Osteoblast (primary cell): ENCODE measurements at places on chromosomes 4 and X. TPM values are rescaled to one million over a fixed set of nuclear protein-coding genes. Genes with fewer than 3 reads are reported as not detected.
A peak's percentile ranks its signal among the peaks of the same experiment; 100 is the strongest.

GRCh38 chr4:73603854-73604584 is 16.2 kb downstream of the RASSF6 start:
- DNase-seq = no peak

- DNase-seq = no peak
These were observed 36.4 kb downstream of the TMEM154 start for GRCh38 chr4:152643153-152644035.

DNA sequence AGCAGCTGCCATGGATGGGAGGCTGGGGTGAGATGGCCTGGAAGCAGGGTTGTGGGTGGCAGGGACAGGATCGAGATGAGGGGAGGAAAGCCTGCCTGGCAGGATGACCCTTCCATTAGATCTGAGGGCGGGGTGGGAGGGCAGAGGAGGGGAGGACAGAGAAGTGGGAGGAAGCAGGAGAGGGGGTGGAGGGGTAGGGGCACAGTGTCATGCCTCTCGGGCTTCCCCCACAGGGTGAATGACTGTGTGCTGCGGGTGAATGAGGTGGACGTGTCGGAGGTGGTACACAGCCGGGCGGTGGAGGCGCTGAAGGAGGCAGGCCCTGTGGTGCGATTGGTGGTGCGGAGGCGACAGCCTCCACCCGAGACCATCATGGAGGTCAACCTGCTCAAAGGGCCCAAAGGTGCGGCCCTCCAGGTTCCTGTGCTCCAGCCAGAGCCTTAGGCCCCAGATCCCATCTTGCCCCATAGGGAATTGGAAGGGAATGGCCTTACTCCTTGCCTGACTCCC is 4.9 kb downstream of the DLG3 start:
- peak; percentile 73 for DNase-seq

- DNase-seq = no peak
These were observed 67.7 kb upstream of the SRD5A3 start for GRCh38 chr4:55278316-55278715.

GRCh38 chr4:55928846-55929245 is 19.9 kb upstream of the CEP135 start:
- no peak for DNase-seq

DNA sequence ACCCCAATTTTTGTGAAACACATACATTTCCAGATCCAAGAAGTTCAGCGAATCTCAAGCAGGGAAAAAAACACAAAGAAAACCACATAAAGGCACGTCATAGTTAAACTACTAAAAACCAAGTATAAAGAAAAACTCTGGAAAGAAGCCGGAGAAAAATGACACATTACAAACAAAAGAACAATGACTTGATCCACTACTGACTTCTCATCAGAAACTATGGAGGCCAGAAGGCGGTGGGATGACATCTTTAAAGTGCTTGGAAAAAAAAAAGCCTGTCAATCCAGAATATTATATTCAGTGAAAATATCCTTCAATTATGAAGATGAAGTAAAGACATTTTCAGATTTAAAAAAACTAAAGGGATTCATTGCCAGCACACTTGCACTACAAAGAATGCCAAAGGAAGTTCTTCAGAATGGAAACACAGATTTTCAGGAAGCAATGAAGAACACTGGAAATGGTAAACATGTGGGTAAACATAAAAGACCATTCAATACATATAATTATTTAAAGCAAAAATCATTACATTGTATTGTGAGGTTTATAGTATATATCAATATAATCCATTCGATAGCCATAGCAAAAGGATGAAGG is 32.6 kb upstream of the PPP2R2C start:
- no peak for DNase-seq

DNA sequence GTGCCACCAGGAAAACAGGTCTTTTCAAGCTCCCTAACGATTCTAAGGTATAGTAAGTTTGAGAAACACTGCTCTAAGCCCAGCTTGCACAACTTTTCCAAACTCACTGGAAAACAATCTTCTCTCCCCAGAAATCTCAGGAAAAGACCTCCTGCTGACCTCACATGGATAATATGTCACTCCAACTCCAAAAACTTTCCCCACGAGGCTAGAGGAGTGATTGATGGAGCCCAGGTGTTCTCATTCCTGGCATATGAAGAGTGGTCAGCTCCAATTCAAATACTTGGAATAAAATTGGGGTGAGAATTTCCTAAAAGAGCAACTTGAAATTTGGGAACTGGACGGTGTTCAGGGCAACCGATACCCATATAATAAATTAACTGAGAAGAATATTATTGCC is 299.9 kb downstream of the PPP4R3C start:
- no peak for DNase-seq

- DNase-seq = no peak
These were observed 127.6 kb downstream of the CDS1 start for GRCh38 chr4:84710548-84710947.

- DNase-seq = no peak
These were observed 1517.0 kb downstream of the ADGRL3 start for GRCh38 chr4:62717154-62717553.

DNA sequence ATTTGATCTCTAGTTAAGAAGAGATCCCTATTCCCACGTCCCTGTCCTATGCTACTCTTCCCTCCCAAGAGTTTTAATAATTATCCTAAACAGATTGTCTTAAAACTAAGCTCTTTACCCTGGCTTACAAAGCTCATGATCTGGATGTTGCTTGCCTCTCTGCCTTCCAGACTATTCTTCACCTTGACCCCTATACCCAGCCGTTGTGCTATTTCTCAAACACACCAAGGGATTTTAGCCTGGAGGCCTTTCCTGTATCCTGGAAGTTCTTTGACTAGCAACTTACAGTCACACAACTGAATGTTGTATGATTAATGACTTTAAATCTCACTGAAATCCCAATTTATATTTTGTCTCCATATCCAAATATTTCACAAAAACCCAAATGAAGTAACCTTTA is 314.9 kb downstream of the ADGRL3 start:
- DNase-seq = no peak

- DNase-seq = no peak
These were observed 220.9 kb downstream of the MAML3 start for GRCh38 chr4:139933104-139933503.

- DNase-seq = no peak
These were observed 10.0 kb upstream of the LNX1 start for GRCh38 chr4:53601251-53601764.

Gene HS6ST2
- total RNA-seq = under 0.01 TPM in 1 of 2 replicates, not detected in the other

Gene PPBP
- 0.36 TPM in 1 of 2 replicates, not detected in the other for total RNA-seq

Gene LDB2
- total RNA-seq = 18.8 and 21.8 TPM in 2 replicates

Gene F9
- not detected in 2 replicates for total RNA-seq

Gene PNMA6F
- not detected in 2 replicates for total RNA-seq

Gene CETN2
- total RNA-seq = 42.1 and 44.2 TPM in 2 replicates

Gene PABPC5
- 3.2 and 3.6 TPM in 2 replicates for total RNA-seq

Gene POLN
- total RNA-seq = 2.9 and 4.1 TPM in 2 replicates

Gene FREM3
- total RNA-seq = not detected in 2 replicates

Gene PDLIM5
- 242 and 312 TPM in 2 replicates for total RNA-seq

Gene ARR3
- total RNA-seq = not detected in 2 replicates

Gene MAOB
- total RNA-seq = 0.29 and 0.72 TPM in 2 replicates
